Omental fat pad (tissue), 4 donors: ENCODE measurements at places on chromosomes 4 and X. TPM values are rescaled to one million over a fixed set of nuclear protein-coding genes. Genes with fewer than 3 reads are reported as not detected.

The SLC39A8 gene
- 189 TPM for total RNA-seq

The EIF1AX gene
- 54.6 TPM for total RNA-seq

The UGT2A1 gene
- total RNA-seq: not detected

The ESX1 gene
- not detected for total RNA-seq

The NKX3-2 gene
- total RNA-seq: 2.2 TPM

The CFAP47 gene
- total RNA-seq: 0.09 TPM

The LDB2 gene
- total RNA-seq: 33.9 TPM

The CT47B1 gene
- not detected for total RNA-seq

The SORBS2 gene
- 99.5 TPM for total RNA-seq
